ENCODE measurements at places on chromosomes 7 and 10.

DNA sequence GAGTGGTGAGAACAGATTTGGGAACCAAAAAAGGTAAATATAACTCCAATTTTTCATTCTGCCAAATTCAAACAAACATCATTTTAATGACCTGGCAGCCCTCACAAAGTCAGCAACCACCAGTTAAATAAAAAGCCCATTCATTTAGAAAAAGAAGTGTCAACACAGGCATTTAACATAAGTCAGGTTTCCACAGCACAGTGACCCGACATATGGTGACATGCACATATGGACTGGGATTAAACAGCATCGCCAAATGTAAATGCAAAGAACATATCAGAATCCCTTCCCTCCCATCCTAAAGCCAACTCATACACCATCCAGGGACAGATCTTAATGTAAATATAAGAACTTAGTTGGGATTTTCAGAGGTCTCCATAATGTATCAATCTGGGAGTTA, 293.2 kb downstream of the FGFR2 start:
- no peak for DNase-seq

DNA sequence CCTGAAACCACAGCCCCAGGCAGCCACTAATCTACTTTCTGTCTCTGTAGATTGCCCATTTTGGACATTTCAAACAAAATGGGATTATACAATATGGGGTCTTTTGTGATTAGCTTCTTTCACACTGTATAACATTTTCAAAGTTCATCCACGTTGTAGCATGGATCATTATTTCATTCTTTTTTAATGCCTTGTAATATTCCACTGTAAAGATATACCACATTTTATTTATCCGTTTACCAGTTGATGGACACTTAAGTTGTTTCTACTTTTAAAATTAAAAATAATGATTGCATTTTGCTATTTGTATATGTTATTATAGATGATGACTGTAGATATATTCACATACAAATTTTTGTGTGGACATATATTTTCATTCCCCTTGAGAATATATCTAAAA, 60.7 kb downstream of the CUBN start:
- DNase-seq: no peak

DNA sequence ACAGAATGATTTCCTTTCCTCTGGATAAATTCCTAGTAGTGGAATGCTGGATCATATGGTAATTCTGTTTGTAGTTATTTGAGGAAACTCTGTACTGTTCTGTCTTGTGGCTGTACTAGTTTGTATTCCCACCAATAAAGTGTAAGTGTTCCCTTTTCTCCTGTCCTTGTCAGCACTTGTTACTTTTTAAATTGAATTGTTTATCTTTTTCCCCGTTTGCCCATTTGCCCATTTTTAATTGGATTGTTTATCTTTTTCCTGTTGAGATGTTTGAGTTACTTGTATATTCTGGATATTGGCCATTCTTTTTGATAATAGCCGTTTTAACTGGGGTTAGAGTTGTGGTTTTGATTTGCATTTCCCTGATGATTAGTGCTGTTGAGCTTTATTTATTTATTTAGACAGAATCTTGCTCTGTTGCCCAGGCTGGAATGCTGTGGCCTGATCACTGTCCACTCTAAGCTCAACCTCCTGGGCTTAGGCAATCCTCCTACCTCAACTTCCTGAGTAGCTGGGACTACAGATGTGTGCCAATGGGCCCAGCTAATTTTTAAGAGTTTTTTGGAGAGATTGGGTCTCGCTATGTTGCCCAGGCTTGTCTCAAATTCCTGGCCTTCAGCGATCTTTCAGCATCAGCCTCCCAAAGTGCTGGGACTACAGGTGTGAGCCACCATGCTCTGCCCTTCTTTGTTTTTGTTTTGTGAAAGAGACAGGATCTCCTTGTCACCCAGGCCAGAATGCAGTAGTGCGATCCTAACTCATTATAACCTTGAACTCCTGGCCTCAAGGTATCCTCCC, 23.0 kb downstream of the BMPR1A start:
- no peak for DNase-seq

GRCh38 chr10:124146483-124146882, 53.1 kb upstream of the CHST15 start:
- DNase-seq: no peak

DNA sequence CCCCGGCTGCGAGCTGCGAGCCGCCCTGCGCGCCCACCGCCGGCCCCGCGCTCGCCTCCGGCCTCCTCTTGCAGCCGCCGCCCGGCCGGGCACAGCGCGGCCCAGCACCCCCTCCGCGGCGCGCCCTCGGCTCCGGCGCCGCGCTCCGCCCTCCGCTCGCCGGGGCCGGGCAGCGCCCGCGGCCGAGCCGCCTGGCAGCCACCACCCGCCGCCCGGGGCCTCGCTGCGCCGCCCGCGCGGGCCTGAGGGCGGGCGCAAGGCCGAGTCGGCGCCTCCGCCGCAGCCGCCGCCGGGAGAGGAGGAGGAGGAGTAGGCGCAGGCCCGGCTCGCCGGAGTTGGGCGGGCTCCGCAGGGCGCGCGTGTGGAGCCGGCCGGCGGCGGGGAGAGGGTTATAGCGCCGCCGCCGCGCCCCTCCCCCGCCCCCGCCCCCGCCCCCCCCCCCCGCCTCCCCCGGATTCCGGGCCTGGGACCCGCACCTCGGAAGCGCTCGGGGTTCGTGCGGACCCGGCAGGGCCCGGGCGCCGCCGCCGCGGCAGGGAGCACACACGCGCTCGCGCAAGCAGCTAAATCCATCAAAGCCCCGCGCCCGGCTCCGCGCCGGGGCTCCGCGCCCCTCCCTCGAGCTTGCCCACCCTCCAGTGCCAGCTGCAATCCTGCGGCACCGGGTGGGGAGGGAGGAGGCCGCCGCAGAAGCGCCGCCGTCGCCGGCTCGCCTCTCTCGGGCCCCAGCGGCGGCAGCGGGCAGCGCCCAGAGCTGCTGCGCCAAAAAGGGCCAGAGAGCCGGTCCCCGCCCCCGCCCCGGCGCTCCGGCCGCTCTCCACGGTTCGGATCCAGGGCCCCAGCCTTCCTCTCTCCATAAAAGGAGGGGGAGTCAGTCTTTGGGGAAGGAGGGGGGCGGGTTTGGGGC, at the start of gene PDGFA:
TSS of gene PDGFA (minus strand) at position 363 of the 907 bp plus-strand sequence. CDS start 845 bp downstream, outside the sequence.
- peak; percentile 28 for DNase-seq

DNA sequence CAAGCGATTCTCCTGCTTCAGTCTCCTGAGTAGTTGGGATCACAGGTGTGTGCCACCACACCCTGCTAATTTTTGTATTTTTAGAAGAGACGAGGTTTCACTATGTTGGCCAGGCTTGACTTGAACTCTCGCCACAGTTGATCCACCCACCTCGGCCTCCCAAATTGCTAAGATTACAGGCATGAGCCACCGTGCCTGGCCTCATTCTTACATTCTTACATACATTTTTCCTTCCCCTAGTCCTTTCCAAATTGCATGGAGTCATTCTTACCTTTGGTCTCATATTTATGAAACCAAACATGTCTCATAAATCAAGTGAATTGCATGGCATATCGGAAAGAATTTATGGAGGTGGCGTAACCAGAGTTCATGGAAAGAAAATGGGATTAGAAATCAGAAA, 148.5 kb downstream of the ANLN start:
- no peak for DNase-seq

GRCh38 chr10:33056828-33057596, 99.0 kb upstream of the ITGB1 start:
- no peak for DNase-seq

- peak; percentile 62 for DNase-seq
Measured at GRCh38 chr10:117677890-117678500, 135.4 kb downstream of the EMX2 start.

- DNase-seq: no peak
Measured at GRCh38 chr10:132557696-132558515, 20.3 kb downstream of the INPP5A start.

DNA sequence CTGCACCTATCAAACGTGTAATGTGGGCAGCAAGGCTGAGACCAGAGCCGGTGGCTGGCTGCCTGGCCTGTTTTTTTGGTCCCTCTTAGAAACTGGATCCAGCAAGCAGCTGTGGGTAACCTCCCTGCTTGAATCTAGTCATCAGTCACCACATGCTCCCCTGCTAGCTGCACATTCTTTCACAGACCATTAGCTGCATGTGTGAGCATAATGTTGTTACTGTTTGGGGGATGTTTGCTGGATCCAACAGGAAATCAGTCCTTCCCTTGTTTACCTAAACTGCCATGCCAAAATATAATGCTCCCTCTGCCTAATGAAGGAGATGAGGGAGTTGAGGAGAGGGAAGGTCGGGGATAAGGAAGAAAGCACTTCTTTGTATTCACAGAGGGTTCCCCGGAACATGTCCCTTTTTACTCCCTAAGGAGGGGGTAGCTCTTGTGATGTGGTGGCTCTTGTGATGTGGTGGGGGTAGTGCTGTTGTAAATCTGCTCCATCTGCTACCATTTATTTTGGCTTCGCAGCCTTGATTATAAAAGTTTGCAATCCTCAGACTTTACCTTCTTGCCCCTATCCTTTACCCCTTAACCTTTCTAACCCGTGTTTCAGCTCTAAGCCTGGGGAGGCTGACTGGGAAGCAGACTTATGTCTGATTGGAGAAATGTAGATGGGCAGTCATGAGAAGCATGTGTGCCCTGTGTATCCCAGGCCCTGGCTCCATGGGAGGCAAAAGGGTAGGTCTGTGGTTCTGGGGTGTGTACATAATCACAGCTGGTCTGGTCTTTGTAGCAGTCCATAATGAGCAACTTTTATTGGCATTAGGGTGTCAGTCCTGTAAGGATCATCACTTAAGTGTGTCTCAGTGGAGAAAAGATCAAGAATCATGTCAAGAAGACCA, 20.8 kb downstream of the LOXL4 start:
- peak; percentile 78 for DNase-seq

GRCh38 chr7:13217768-13218167, 530.3 kb downstream of the ARL4A start:
- DNase-seq: peak; percentile 24

DNA sequence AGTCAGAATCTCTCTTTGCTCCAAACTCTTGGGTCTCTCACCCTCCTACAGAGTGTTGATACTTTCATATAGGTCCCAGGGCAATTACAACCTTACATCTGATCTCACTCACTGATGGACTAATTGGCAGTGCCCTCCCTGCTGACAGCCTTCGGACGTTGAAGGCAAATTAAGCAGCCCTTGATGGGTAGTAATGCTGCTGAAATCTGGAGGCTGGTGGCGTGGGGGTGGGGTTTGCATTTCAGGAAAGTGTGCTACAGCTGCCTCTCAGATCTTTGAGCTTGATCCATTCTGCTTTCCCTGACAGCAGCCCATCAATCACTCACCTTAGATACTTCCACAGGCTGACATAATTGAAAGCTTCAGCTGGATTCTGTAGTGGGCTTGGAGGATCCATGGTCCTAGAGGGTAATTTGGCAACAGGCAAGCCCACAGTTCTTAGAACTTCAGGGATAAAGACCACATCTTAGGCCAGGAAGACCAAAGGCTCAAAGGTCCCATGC, 349.1 kb upstream of the PODXL start:
- no peak for DNase-seq

DNA sequence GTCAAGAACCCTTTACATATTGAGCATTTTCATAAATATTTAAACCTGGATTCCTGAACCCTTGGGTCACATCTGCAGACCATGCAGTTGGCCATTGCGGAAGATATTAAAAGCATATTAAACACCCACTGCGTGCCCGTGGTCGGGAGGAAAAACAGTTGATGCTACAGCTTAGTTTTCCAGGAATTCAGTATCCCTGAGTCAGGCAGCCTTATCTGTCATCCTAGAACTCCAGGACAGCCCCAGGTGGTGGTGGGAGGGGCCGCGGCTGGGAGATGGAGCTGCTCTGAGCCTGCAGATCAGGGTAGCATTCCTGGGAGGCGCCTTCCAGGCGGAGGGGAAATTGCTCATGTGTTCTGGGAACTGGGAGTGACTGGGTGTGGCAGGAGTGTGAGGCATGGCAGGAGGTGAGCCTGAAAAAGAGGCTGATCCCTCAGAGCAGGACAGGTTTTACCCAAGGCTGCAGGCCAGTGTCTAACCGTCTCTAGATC, 222.9 kb upstream of the SH2B2 start:
- DNase-seq: peak; percentile 73

- no peak for DNase-seq
Measured at GRCh38 chr7:71988201-71988600, 423.9 kb downstream of the CALN1 start.

DNA sequence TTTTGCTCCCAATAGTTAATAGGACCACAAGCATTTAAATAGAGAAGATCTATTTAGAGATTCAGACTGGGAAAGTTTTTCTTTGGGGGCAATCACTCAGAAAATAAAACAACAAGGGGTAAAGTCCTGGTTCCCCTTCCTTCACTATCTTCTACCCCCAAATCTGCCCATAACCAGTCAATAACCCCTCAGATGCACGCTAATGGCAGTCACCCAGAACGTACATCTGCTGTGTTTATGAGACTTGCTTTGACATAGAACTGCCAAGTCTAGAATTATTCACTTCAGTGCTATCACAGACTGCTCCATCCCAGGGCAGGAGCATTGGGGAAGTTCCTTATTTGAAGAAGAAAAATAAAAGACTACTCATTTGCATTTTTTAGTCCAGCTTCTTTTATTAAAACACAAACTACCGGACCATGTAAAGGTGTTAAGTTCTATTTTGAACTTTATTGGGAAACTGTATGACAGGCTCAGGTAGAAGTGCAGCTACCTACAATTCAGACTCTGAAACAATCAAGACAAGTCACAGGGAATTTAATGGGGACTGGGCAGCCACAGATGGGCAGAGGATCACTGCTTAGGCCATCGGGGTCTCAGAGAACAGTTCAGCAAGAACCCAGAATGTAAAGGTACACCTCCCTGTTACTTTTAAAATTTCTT, 38.4 kb downstream of the ANK3 start:
- no peak for DNase-seq

GRCh38 chr10:29658984-29659965, 24.5 kb upstream of the SVIL start:
- peak; percentile 100 for DNase-seq

DNA sequence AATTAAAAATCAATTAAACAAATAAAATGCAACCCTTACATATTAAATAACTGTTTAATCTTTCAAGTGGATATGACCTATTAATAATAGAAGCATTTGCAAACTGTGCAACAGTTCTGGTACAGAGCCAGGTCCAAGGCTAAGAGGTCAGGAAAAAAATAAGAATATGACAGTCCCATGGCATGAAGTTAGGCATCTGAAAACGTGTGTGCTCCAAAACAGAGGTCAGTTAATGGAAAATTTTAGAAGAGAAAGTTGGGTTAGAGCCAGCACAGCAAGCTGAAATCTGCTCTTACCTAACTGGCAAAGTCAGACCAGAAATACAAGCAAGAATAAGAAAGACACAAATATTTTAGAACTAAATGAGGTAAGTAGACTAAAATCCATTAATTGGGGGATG, 757.7 kb downstream of the GRM8 start:
- DNase-seq: no peak

DNA sequence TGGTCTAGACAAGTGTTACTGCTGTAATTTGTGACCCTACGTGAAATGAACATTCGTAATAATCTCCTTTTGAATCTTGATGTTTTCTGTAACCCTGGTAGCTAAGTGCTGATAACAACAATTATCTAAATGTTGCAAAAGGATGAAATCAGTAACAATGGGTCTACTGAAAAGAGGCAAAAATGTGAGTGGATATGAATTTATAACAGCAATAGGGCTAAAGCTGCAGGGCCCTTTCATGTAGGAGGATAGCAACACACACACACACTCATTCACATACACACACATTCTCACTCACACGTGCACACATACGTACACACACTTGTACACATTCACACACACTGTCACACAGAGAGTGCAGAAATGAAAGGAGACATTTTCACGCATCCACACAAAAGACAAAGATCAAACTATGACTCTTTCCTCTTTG, 200.8 kb upstream of the NEBL start:
- DNase-seq: no peak

GRCh38 chr10:1542941-1543340, 194.4 kb downstream of the ADARB2 start:
- no peak for DNase-seq

All from fibroblast of upper back skin (primary cell).